Bronchial epithelial cell (primary cell): ENCODE measurements at places on chromosomes 1 and 21. TPM values are rescaled to one million over a fixed set of nuclear protein-coding genes. Genes with fewer than 3 reads are reported as not detected.

Gene IFI16
- 34.0 and 54.7 TPM in 2 replicates for total RNA-seq

- peak; percentile 35 for DNase-seq
Measured at GRCh38 chr21:42193721-42194120, 25.2 kb upstream of the ABCG1 start.

DNA sequence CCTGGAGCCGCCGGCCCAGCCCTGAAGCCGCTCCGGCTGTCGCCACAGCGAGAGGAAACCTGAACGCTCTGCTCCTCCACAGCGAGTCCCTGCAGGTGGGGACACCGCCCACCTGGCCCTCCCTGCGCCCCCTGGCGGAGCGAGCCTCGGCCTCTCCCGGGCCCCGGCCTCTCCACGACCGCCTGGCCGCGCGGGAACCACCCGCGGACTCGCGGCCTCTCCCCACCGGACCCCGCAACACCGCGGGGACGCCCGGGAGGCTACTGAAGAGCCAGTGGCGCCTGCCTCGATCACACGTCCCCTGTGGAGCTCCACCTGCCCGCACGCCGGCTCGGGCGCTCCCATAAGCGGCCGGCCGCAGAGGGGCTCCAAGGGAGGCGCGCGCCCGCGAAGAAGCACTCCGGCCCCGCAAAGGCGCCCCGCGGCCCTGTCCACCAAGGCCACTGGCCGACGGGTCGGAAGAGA, 109.6 kb downstream of the KCNN3 start:
- DNase-seq, result no peak

- DNase-seq, result no peak
Measured at GRCh38 chr1:207923121-207923520, 12.2 kb upstream of the CD34 start.

GRCh38 chr21:25281134-25281533, 326.1 kb downstream of the MRPL39 start:
- no peak for DNase-seq

DNA sequence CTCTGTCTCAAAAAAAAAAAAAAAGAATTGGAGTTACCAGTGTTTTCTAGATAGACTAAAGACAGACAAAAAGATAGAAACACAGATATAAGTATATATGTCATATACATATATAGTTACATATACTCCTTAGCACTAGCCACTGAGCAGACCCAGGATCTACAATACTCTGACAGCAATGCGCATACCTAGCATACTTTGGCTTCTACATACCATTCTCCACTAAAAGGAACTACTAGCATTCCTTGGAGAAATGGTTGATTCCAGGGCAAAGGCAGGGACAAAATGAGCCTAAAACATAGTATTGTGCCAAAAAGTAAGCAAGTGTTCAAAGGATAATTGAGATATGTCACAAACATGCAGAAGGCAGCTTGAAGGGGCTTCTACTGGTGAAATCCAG, 22.7 kb downstream of the SYNJ1 start:
- DNase-seq, result no peak

DNA sequence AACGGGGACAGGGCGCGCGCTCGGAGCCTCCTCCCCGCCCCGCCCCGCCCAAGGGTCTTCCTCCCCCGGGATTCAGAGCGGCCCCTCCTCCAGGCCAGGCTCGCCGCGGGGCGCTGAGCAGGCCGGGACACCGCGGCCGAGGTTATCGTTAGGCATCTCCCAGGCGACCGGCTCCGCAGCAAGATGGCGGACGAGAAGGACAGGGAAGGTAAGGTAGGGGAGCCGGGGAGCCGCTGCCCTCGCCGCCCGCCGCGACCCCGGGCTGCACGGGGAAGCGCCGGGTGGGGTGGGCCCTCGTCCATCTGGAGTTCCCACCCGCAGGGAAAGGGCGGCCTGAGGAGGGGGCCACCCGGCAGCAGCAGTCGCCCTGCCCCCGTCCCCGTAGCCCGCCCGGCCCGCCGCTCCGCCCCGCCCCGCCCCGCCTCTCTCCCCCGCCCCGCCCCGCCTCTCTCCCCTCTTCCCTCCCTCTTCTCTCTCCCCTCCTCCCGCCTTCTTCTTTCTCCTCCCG, 105.9 kb upstream of the HNRNPU start:
- DNase-seq, result peak; percentile 48

GRCh38 chr1:93095804-93096585, 16.9 kb downstream of the MTF2 start:
- no peak for DNase-seq
